ENCODE measurements at places on chromosomes 7 and 10.
A peak's percentile ranks its signal among the peaks of the same experiment; 100 is the strongest.

- DNase-seq, result no peak
These were observed 1.4 kb upstream of the GIMAP5 start for GRCh38 chr7:150735596-150736358.

DNA sequence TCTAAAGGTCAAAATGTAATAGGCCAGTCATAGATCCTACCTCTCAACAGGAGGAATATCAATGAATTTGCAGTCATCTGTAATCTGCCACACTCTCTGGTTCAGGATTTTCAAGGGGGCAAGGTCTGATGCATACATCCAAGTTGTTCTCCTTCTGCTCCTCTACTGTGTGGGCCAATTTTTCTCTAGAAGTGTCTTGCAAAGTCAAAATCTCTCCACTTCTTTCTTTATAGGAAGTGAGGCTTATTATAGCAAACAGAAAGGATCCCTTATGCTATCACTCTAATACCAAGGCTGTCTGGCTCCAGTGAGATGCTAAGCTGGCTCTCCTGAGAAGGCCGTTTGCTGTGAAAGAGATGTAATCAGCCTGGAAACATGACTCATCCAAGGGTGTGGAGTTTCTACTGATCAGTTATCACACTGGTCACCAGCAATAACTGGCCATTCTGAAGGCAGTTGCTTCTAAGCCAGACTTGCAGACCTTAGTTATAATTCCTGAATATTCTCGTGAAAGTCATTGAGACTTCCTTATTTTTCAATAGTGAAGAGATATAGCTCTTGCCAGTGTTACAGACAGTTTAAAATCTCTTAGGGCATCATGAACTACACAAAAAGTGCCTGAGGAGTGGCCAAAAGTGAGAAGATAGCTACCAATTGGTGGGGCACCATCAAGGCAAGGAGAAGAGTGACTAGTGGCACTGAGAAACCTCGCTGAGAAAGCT lies 43.2 kb upstream of the LRGUK start:
- peak; percentile 41 for DNase-seq

DNA sequence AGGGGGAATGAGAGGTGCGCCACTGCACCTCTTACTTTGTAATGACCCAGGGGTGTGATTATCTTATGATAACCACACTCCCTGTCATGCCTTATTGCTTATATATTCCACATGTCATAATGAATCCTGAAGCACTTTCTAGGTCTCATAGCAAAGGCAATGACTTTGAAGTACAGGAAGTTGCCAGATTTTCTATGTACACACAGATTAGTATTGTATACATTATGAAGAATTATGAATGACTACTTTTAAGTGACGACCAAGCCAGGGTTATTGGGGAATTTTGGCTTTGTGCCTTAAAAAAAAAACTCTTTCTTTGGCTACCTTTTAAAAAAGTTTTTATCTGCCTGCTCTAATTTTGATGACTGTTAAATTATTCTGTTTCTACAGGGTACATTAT lies 269.6 kb downstream of the MDFIC start:
- DNase-seq, result no peak

GRCh38 chr7:92158660-92159575 lies 20.0 kb downstream of the LRRD1 start:
- no peak for DNase-seq

DNA sequence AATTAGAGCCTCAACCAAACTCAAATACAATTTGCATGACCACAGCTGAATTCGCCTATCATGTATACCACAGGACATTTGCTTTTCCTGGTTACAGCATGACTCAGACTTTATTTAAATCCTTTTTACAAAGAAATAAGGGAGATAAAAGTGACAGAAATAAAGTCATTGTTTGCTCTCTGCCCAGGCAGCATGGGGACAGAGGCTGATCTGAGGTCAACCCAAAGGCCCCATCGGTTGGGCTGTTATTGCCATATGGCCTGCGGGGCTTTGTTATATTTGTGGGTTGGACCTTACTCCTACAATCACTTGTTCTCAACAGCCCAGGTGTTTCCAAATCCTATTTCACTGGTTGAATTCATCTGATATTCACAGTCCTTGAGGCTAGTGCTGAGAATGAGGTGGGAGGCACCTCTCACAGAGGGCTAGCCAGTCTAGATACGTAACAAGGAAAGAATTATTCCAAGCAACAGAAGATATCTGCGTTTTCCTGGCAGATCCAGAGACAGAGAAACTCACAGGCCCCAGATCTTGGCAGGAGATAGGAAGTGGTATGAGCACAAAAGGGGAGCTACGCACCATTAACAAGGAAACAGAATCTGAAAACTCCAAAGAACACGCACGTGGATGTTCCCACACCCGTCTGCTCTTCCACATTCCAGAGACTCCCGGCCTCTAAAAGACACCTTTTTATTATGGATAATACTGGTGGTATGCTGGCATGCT lies 117.3 kb downstream of the HIPK2 start:
- no peak for DNase-seq

GRCh38 chr7:17871815-17872533 lies 68.3 kb downstream of the SNX13 start:
- no peak for DNase-seq

DNA sequence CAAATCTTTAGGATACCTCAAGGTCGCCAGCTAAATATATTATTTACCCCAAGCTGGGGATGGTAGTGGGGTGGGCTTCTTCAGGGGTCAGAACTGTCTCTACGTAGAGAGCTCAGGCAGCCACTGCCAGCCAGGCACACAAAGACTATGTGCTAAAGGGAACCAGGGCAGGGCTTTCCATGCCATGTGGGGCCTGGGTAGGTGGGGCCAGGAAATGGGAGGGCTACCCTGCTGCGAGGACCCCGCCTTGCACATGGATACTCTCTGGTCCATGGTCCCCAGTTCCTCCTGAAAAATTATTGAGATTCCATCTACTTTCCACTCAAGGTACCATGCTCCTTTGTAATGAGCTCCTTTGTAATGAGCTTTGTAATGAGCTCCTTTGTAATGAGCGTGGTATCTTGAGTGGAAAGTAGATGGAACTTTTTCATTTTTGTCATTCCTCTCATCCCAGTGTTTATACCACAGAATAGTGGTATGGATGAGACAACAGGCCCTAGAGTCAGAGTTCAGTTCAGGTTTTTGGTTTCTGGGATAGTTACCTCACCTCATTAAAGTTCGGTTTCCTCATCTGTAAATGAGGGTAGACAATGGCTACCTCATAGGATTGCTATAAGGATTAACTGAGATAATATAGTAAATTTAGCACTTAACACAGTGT lies 5.8 kb downstream of the SYNPO2L start:
- DNase-seq, result no peak
